ENCODE measurements at places on chromosomes 6 and 20.

DNA sequence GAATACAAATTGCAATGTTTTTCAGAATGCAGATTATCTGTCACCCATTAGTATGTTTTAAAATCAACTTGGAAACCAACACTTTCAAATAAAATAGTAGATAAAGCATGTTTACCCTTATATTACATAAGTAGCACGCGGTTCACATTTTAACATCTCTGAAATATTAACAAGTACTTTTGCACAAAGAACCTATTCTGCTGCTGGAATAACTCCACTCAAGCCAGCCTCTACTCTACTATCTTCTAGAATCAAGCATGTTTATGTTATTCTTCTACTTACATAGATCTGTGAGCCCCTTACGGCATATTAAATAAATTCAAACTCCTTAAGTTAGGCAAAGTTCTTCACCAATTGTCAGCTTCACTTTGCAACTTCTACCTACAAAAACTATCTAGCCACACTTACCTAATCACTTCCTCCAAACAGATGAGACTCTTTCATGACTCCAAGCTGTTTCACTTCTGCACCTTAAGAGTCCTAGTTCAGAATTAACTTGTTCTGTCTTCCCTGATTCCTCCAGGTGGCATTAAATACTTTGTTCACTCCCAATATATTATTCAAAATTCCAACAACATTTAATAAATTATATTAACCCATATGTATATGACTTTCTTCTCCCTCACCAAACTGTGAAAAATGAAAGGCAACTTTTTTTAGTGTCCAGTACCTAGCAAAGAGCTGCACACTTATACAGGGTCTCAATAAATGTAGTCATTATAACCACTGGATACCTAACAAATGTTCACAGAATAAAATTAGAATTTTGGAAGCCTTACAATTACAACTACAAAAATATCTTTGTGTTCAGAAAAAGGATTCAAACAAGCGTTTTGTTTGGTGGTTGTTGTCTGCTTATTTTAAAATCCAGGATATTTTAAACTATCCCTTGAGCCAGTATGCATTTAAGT, 12.1 kb downstream of the CEP85L start:
- no peak for DNase-seq

GRCh38 chr20:59253325-59253724, 47.1 kb upstream of the EDN3 start:
- DNase-seq: no peak

DNA sequence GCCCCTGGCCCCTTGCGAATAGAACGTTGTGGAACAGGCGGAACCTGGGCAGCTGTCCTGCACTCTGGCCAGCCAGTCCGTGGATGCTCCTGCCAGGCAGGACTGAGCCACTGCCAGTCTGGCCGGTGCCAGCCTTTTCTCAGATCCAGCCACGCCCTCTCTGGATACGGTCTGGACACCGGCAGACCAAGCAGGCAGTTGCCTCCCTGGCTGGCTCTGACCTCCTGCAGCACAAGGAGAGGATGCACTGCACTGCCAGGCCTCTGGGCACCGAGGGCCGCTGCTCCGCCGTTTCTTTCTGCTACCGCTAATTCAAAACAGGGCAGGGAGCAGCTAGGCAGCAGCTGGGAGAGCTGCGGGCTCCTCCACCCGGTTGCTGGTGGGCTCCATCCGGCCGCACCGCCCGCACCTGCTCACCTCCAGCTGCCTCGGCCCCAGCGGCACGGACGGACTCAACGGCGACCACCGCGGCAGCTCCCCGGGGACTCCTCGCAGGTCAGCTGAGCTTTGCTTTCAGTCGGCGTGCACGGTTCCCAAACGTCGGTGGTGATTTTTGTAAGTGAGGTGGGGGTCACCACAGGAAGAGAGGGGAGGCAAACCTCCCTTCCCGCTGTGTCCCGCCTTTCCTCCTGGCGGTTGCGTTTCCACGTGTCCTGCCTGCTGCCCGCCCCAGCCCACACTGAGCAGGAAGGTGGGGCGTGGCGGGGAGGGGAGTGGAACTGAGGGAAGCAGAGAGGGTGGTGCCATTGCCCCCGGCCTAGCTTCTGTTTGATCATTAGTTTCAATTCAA, 30.3 kb upstream of the AFDN start:
- DNase-seq: no peak

DNA sequence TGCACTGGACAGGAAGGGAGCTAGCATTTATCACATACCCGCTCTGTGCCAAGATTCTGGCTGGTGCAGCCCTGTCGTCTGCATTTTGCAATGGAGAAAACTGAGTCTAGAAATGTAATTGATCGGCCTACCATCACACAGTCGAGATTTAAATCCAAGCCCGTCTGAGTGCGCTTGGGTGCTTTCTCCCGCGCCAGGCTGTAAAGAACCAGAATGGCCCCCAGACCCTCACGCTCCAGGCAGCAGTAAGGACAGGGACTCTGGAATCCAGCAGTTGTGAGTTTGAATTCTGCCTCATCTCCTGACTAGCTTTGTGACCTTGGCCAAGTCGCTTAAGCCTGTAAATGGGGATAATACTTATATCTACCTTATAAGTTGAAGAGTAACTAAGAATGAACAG, 10.8 kb downstream of the DYNLRB1 start:
- DNase-seq: no peak

GRCh38 chr6:150490586-150490985, 109.1 kb upstream of the PLEKHG1 start:
- DNase-seq: no peak

DNA sequence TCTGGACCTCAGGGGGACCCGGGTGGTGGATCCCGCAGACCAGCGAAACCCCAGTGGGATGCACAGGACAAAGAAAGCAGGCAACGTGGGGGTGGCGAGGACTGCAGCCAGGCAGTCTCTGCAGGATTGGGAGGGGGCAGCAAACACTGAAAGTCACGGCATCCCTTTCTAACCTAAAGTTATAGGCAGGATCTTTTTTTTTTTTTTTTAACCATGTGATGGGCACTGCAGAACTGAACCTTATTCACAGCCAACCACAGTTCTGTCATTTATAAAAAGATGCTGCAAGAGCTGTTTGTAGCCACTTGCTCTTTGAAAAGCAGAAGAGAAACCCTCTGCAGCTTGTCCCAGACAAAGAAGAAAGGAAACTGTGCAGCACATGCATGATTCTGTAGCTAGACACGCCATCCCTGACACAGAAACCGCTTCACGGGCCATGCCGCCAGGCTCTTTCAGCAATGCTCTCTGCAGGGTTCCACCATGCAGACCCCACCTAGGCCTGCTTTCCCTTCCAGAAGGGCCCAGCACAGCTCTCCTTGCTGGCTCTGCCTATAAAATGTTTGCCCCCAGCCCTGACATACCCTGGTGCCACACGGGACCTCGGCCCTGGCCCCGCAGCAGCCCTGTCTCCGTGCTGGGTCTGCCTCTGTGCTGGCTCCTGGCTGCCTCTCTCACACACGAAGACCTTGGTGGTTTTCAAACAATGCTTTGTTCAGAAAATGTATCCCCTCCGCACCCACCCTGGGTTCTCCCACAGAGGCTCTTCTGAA, 70.8 kb downstream of the PYGB start:
- DNase-seq: no peak

DNA sequence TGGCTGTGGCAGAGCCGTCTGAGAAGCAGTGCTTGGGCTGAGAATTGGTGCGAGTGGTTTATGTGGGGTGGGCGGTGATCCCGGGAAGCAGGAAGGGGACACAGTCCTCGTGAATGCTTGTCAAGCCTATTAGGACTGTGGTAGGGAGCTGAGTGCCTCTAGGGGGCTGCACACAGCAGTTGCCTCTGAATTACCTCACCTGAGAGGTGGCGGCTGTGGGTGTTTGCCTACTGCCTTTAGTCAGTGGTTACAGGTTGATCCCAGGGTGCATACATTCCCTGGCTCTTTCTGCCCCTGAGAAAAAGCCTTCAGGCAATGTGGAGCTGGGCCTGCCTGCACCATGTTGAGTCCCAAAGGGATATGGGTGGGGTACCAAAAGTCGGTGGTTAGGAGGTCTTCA, 5.2 kb downstream of the AP5S1 start:
- no peak for DNase-seq

DNA sequence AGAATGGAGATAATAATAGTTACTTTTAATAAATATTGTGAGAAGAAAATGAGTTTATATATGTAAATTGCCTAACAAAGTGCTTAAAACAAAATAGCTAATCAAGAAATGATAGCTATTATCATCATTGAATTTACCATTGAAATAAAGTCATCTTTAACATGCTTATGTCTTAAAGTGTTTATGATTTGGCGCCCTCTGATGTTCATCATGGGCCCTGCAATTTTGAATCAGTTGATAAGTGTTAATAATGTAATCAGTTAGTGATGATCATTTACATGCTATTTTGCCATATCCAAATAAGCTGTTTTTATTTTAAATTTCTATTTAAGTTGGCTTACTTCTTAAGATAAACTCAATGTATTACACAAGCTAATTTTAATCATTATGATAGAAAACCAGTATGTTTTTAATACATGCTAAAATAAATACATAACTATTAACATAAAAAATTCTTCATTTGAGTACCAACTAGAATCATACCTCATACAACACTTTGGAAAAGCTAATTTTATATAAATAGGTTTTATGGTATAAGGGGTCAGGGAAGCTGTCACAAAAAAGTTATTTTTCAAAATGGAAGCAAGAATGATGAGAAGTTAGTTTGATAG, 39.2 kb upstream of the TPD52L1 start:
- no peak for DNase-seq

GRCh38 chr6:133977983-133978895, 25.2 kb downstream of the TBPL1 start:
- no peak for DNase-seq

DNA sequence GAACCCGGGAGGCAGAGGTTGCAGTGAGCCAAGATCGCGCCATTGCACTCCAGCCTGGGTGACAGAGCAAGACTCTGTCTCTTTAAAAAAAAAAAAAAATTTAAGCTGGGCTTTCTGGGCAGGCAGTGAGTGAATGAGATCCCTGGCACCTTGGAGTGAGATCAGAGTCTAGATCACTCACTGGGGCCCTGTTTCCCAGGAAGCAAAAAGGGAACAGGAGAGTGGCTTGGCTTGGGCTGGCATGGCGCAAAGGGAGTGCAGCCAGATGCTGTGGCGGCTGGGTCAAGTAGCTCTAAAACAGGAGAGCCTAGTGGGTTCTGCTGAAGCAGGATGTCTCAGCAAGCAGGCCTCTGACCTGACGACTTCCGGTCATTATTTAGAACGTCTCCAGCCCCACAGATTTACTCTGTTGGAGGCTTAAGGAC, 10.4 kb downstream of the PLCG1 start:
- no peak for DNase-seq

DNA sequence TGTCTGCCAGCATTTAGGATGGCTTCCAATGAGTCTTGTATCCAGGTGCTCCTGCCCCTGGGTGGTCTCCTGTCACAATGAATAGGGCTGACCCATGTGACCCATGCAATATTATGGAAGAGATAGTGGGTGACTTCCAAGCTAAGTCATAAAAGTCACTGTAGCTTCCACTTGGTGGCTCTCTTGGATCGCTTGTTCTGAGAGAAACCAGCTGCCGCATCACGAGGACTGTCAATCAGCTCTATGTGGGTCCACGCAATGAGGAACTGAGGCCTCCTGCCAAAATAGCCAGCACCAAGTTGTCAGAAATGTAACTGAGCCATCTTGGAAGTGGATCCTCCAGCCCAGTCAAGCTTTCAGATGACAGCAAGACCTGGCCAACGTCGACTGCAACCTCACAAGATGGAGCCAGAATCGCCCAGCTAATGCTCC, 14.9 kb upstream of the MATN4 start:
- no peak for DNase-seq

DNA sequence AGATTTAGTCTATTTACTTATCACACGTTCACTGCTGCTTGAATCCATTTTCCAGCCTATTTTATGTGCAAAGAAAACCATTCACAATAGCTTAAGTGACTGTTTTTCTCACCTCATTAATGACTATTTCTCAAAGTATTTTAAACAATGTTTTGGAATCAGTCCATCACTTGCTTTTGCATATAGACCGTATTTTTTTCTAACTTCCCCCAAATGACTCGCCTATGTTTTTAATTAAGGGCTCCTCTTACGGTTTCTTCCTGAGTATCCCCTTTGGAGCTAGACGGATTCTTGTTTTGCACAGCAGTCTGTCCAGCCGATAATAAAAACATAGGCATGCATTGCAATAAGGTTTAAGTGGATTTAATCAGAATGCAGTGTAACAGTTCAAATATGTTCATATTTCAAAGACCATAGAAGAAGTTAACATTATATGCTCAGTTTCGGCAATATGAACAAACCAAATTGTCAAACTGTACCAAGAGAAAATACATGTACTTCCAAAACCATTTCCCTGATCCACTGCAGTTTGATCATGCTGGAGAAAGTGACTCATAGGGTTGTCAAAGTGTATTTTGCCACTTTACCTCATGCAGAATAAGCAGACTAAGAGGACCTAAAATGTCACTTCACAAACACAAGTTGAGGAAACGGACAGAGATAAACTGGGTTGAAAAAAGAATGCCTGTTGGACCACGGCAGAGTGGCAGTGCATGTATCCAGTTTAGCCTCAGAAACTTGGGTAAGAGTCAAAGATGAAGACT, 66.4 kb downstream of the HMGN3 start:
- DNase-seq: peak; percentile 5

GRCh38 chr6:74879976-74880375, 325.9 kb downstream of the COL12A1 start:
- no peak for DNase-seq

DNA sequence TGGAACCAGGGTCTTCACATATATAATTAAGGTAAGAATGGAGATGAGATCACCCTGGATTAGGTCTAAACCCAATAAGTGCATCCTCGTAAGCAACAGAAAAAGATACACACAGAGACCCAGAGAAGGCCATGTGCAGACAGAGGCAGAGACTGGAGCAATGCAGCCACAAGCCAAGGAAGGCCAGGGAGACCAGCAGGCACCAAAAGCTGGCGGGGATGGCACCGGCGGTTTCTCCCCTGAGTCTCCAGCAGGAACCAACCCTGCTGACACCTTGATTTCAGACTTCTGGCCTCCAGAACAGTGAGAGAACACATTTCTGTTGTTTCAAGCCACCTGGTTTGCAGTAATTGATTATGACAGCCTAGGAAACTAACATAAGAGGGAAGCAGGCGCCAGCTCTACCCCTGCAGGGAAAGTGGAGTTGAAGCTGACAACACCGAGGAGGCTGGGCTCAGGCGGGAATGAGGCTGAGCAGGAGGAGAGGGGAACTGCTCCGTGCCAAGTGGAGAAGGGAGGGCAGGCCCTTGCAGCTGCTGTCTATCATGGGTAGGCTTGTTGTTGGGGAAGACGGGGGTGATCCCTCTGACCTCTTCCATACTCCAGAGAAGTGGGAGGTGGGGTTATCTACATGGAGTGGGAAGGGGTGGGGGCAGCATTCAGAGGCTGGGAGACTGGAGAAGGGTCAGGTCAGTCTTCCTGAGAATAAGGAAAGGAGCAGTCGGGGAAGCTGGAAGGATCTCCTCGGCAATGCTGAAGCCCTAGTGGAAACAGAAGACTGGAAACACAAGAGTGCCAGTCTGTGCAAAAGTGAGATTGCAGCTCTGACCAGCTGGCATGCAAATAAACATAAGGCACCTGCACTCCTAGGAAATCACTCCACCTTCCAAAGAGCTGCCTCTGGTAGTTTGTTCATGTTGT, 72.7 kb downstream of the NFATC2 start:
- no peak for DNase-seq

- DNase-seq: no peak
Observed at GRCh38 chr6:130421585-130421984, 55.8 kb downstream of the TMEM200A start.
